ENCODE measurements at places on chromosomes 1 and 21.
A peak's percentile ranks its signal among the peaks of the same experiment; 100 is the strongest.

- DNase-seq, result no peak
Observed at GRCh38 chr1:110645211-110645610, 29.5 kb downstream of the KCNA3 start.

GRCh38 chr1:182651339-182651724 is 33.1 kb downstream of the RGS8 start:
- no peak for DNase-seq

DNA sequence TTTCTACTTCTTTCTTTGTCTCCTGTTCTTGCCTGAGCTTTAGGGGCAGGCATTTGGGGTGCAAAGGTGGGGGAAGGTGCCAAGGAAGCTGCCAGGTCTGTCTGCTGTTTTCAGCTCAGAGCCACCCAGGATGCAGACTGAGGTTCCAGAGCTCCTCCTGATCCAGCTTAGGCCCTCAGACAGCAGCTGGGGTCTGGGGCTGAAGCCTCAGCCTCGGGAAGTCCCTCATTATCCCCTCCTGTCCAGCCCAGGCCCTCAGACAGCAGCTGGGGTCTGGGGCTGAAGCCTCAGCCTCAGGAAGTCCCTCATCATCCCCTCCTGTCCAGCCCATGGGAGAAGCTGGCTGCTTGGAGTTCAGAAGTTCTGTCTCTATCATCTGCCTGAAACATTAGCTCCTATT is 257.7 kb upstream of the CSF3R start:
- DNase-seq, result no peak

DNA sequence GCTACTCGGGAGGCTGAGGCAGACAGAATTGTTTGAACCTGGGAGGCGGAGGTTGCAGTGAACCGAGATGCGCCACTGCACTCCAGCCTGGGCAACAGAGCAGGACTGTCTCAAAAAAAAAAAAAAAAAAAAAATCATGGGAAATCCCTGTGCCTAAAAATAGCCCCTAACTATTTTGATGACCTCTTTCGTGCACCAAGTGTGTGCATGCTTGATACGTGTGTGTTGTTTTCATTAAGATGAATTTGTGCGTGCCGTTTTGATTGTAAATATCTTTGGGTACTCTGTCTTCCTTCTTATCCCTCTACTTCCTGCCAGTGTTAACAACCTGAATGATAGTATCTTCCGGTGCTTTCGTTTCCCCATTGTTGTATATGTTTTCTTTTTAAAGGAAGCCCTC is 9.8 kb downstream of the CACYBP start:
- DNase-seq, result no peak

GRCh38 chr1:155474146-155474545 is 88.5 kb downstream of the ASH1L start:
- DNase-seq, result no peak

DNA sequence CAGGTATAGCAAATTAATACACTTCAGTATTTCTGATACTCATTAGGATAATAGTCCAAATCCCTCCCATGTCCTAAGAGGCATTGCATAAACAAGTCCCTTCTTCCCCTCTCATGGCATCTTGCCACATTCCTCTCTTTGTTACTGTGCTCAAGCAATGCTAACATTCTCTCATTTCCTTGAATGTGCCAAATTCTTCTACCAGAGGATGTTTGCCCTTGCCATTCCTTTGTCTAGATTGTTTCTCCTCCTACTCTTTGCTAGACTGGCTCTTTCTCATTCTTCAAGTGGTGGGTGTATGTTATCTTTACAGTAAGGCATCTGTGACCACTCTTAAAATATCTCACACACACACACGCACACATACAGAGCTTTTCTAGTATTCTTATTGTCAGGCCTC is 621.0 kb upstream of the CXADR start:
- no peak for DNase-seq

GRCh38 chr1:237303929-237304328 is 261.9 kb downstream of the RYR2 start:
- DNase-seq, result no peak

DNA sequence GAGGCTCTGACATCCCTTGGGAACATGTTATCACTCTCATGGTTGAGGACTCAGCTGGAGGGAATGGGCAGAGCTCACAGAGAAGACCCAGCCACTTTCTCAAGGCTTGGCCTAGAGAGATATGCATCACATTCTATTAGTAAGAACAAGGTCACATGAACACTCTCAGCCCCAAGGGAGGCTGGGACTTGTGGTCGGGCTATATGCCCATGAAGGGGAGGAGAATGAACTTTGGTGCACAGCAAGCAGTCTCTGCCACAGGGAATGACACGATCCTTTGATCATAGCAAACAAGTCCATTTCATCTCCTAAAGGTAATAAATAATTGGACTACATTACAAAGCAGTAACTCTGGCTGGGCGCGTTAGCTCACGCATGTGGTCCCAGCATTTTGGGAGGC is 105.7 kb downstream of the SYF2 start:
- no peak for DNase-seq

GRCh38 chr1:211386921-211387320 is 60.3 kb downstream of the TRAF5 start:
- DNase-seq, result no peak

DNA sequence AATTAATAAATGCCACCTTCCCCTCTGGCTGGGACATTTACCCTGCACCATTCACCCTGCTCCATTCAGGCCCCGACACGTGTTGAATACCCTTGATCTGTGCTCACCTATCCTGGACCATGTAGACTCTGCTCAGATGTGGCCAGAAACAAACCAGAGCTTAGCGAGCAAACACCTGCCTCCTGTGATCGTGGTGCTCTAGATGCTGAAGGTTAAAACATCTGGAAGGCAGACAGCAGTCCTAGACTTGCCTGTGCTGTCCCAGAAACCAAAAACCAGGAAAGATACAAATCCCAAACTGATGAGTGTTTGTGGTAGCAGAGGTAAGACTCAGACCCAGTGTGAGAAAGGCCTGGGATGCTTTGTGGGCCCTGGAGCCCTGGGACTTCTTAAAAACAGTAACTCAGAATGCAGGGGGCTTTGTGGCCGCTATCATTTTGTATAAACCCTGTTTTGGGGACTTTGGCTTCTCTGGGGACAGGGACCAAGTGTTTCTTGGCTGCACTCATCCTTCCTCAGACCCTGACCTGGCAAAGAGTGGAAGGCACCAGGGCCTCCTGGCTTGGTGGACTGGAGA is 99.6 kb downstream of the DMRTB1 start:
- no peak for DNase-seq

- no peak for DNase-seq
Observed at GRCh38 chr21:36656138-36656537, 42.8 kb upstream of the SIM2 start.

DNA sequence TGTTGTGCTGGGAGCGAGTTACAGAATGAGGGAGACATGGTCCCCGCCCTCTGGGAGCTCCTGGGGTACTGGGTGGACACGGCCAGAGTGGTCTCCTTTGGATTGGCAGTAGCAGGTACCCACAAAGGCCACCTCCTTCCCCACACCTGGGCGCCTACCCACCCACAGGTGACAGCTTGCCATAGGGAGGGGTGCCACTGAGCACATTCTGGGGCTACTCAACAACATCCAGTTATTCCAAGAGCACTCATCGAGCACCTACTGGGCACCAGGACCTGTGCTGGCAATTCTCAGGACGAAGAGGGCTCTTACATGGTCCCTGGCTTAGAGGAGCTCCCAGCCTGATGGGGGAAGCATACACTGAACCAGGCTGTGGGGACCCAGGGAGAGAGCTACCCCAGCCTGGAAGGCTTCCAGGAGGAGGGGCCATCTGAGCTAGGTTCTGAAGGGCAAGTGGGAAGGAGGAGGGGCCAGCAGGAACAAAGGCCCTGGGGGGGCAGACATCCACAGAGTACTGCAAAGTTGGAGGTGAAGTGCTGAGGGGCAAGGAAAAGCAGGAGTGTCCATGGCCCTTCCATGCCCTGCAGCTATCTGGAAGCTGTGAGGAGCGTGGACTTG is 22.0 kb downstream of the MRPL37 start:
- no peak for DNase-seq

GRCh38 chr1:25217598-25218232 is 14.6 kb downstream of the SYF2 start:
- DNase-seq, result no peak

- DNase-seq, result no peak
Observed at GRCh38 chr1:47515164-47515789, 77.4 kb downstream of the FOXD2 start.

- DNase-seq, result no peak
Observed at GRCh38 chr1:100735244-100735643, 15.7 kb downstream of the VCAM1 start.

- no peak for DNase-seq
Observed at GRCh38 chr1:162856260-162856659, 4.7 kb downstream of the CCDC190 start.

GRCh38 chr1:48677306-48678287 is 99.1 kb downstream of the BEND5 start:
- DNase-seq, result peak; percentile 14

- DNase-seq, result no peak
Observed at GRCh38 chr1:61222240-61222639, 139.9 kb downstream of the NFIA start.

DNA sequence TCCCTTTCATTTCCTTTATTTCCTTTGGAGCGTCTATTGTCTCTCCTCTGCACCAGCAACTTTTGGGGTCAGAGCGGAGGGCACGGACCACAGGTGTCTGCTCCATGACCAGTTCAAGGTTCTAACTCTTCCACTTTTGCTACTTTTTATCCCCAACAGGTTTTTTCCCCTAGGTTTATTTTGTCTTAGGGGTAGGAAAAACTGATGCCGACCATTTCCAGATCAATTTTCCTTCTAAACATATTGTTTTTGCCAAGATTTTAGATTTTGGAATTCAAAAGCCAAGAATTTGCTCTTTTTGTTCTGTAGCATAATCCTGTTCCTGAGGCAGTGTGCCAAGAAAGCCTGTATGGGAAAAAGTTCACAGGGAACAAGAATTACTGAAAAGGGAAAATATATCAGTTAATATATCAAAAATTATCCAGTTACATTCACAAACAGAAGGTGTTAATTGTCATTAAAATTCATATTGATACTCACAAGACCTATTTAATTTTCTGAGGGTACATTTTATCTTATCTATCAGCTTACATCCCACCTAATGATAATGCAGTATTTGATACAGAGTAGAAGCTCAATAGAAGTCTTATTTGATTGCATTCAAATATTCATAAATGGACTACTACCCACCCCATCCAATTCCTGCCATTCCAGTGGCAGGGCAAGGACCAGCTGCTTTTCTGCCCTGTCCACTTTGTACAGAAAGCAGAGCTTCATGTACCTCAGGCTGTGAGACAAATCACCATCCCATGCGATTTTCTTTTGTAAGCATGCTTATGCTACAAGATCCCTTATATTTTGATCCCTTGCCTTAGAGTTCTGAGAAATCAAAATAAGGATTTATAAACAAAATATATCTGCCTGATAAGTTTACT is 31.2 kb downstream of the TSEN15 start:
- DNase-seq, result no peak

GRCh38 chr1:198032668-198033067 is 115.5 kb downstream of the LHX9 start:
- no peak for DNase-seq

DNA sequence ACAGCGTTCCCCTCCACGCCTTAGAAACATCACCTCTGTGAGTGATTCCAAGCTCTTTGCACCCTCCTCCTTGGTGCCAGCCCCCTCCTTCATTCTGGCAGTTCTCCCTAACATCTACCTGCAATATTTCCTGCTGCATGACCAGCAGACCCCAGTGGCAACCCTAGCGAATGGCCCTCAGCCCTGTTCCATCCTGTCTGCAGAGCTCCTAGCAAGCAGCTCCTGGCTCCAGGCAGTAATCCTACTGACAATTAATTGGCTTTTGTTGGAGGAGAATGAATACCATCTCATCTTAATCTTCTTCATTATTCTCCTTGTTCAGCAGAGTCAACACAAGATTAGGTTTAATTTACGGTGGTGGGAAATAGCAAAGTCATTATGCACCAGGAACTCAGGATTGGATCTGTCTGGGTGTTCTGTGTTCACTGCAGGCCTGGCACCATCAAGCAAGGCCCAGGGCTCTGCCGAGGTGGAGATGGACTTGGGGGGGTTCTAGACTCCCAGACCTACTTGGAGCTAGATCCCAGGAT is 12.4 kb downstream of the FBXO2 start:
- DNase-seq, result no peak

- DNase-seq, result no peak
Observed at GRCh38 chr1:195898373-195898772, 709.9 kb downstream of the KCNT2 start.

DNA sequence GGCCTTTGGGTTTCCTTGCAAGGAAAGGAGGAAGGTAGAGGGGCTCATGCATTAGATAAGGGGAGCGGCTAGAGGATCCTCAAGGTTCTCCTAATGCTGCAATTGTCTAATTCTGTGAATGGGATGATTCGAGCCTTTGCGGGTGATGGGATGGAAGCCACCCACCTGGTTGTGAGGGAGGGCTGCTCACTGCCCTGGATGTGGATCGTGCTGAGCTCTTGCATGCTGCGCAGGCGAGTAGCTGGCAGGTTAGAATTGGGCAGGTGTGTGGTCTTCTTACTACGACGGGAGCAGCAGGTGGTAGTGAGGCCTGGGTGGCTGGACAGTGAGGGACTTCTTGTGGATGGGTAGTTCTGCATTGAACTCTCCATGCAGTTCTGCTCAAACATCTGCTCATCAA is 21.2 kb downstream of the DDX20 start:
- DNase-seq, result no peak

DNA sequence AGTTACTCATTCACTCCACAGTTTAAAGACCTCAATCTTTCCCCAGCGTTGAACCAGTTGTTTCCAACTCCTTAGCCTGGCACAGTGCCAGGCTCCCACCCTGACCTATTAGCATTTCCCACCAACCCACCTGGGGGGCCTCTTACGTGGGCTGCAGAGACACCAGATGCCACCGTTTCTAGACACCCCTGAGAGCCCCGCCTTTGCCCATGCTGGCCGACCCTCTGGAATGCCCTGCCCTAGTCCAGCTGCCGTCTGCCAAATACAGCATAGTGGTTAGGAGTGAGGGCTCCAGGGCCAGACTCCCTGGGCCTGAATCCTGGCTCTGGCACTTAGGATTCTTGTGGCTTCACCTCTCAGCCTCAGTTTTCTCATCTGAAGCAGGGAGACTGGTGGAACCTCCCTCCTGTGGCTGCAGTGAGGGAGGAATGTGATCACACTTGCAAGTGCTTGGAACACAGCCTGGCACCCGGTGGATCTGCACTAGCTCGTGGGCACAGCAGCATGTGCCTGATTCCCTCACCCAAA is 65.2 kb downstream of the TMCO4 start:
- no peak for DNase-seq

- DNase-seq, result no peak
Observed at GRCh38 chr1:239270509-239270908, 115.9 kb upstream of the CHRM3 start.

DNA sequence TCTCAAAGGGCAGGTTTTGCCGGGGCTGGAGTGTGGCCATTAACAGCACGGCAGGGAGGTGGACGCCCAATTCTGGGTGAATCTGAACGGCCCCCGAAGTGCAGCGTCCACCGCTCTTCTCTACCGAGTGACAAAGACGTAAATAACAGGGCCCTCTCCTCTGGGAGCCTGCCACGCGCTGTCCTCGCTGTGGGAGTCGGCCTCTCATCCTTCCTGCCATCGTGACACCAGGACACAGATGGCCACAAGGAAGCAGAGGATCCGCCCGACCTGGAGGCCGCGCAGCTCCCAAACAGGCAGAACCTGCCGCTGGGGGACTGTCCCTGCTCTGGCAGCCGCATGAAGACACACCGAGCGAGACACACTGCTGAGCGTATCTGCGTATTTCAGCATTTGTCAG is 12.1 kb upstream of the CDK11B start:
- DNase-seq, result no peak

All from NCI-H1417 treated with DMSO at 0.1 percent for 48 hours (cell line).